ENCODE measurements at places on chromosomes 5 and 9. TPM values are rescaled to one million over a fixed set of nuclear protein-coding genes. Genes with fewer than 3 reads are reported as not detected.

- DNase-seq, result no peak
Observed at GRCh38 chr9:129968690-129969485, 74.1 kb downstream of the FNBP1 start.

DNA sequence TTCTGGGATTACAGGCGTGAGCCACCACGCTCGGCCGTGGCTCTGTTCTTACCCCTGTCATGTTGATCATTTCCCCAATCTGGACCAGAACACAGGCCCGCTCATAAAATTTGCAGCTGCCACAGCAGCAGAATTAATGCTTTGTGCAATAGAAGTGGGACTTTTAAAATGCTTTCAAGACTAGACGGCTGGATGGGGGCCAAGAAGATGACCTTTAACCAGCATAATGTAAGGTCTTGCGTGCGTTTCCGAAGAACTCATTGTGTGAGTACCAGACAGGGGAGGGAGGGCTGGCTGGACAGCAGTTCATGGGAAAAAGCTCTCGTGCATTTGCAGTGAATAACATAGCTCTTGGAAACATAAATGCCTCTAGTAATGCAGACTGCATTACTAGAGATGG is 3.5 kb upstream of the WDR38 start:
- DNase-seq, result no peak

- no peak for DNase-seq
Observed at GRCh38 chr9:12997009-12997408, 222.2 kb downstream of the LURAP1L start.

Gene RPP25L
- 19.9 TPM for total RNA-seq

Gene SPINK5
- 3.1 TPM for total RNA-seq

Measured in Calu3 (cell line).